ENCODE measurements at places on chromosomes 16 and 17.
A peak's percentile ranks its signal among the peaks of the same experiment; 100 is the strongest.

DNA sequence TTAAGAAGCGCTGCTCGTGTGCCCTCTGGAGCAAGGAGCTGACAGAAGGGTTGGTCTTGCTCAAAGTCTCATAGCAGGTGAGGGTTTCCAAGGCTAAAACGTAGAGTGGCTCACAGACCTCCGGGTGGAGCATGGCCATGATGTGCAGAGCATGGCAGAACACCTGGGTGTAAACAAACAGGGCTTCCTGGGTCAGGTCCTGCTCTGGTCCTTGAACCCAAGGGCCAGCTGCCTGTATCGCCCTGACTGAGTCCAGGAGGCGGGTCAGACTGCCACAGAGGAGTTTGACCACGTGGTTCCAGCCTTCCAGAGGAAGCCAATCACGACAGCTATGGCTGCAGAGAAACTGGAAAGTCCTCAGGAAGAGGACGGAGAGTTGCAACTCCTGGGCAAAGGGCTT, 7.1 kb downstream of the GEMIN4 start:
- DNase-seq, result no peak

GRCh38 chr16:57766714-57767348, 31.3 kb downstream of the KATNB1 start:
- no peak for DNase-seq

DNA sequence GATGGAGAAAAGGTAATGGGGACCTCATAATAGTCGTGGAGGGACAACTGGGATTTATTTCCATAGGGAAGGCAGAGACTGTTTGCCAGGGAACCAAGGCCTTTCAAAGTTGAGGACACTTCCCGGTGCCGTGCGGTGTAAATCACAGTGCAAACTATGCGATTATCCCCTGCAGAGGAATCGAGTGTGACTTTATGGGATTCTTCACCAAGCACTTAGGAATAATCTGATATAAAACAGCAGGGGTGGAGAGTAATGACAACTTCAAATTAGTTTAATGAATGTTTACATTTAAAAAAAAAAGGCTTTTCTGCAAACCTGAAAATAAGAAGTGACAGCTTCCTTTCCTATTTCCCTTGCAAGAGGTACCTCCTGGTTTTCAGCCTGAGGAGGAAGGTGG, 538.2 kb downstream of the MAF start:
- DNase-seq, result no peak

DNA sequence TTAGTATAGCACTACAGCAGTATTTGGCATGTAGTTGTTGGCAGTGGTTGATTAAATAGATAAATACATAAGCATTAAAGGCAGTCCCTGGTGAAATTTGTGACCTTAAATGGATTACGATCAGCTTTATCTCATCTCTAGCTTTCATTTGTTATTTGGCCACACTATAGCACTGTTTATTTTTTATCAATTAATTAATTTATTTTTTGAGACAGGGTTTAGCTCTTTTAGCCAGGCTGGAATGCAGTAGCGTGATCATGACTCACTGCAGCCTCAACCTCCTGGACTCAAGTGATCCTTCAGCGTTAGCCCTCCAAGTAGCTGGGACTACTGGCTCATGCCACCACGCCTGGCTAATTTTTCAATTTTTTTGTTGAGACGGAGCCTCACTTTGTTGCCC, 18.7 kb upstream of the ARHGAP17 start:
- no peak for DNase-seq

- peak; percentile 15 for DNase-seq
Measured at GRCh38 chr17:74008196-74008595, 195.3 kb upstream of the RPL38 start.

- DNase-seq, result no peak
Measured at GRCh38 chr17:28941251-28941650, 10.1 kb downstream of the PHF12 start.

All from stimulated activated CD4-positive, alpha-beta T cell treated with anti-CD3 and anti-CD28 coated beads, Interleukin-2, amount 100 ng/mL, for 48 hours (primary cell).